ENCODE measurements at places on chromosomes 1 and 21. TPM values are rescaled to one million over a fixed set of nuclear protein-coding genes. Genes with fewer than 3 reads are reported as not detected.

The SAMD13 gene
- 0.65 TPM for total RNA-seq

The C1orf210 gene
- total RNA-seq = not detected

DNA sequence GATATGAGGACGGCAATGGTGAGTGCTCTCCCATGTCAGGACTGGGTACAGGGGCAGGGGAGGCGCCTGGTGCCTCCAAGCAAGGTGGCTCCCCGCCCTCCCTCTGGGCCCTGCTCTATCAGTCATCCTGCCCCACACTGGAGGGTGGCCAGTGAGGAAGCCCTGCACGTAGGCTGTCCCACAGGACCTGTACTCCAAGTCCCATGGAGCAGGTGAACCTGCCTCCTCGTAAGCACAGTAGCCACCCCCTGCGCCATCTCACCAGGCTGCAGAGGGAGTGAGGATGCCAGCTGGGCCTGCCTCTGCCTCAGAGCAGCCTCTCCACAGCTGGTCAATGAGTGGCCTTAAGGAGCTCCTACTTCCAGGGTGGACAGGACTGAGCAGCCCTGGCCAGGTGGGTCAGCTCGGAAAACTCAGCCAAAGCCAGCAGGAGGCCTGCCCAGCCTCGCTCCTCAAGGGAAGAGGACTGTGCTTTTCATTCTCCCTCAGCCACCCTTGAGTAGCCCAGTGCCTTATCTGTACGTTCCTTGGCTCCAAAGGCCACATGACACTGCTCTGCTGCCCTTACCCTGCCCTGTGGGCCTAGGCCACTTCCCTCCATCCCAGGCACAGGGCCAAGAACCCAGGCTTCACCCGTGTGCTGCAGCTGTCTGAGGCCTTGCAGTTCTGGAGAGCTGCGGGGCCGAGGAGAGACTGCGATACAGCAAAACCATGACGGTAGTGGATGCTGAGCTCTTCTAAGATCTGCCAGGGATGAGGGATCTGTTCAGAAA is 39.6 kb downstream of the SLC45A1 start:
- no peak overlapping the region for H3K4me3 ChIP-seq
- H3K4me1 ChIP-seq = no peaks in the 10 kb centered on the region
- no peak for DNase-seq
- H3K27ac ChIP-seq = no peak overlapping the region

- DNase-seq = no peak
- H3K27me3 ChIP-seq = peaks cover 8% of the 10 kb centered on the region
- H3K4me1 ChIP-seq = peaks cover 18% of the 10 kb centered on the region
These were observed 12.6 kb upstream of the CD34 start for GRCh38 chr1:207923561-207923960.

DNA sequence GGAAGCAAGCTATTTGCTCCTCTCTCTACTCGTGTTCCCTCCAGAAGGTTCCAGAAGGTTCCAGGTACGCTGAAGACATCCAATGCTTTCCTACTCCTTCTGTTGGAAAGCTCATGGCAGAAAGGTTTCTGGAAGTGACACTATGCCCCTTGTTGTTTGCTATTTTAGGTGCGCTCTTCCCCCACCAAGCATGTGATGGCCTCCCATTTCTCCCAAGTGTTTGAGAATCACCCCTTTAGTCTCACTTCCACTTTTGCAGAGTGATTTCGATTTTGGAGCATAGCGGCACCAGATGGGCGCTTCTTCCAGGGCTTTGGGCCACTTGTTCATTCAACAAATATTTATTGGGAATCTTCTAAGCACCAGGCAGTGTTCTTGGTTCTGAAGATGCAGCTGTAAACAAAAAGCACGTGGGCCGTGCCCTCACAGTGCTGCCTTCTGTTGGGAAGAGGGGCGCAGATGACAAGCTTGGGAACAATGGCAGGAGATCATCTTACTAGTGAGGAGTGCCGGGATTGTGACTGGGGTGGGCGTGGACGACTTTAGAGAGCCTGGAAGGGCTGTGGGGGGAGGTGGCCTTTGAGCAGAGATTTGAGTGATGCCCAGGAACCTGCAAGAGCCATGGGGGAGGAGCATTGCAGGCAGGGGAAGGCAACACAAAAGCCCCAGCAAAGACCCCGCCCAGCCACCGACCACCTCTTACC is 43.0 kb upstream of the TARDBP start:
- H3K27me3 ChIP-seq = peaks cover 50% of the 10 kb centered on the region
- H3K36me3 ChIP-seq = no peaks in the 10 kb centered on the region
- H3K4me1 ChIP-seq = no peaks in the 10 kb centered on the region
- H3K27ac ChIP-seq = no peak overlapping the region
- H3K4me3 ChIP-seq = no peak overlapping the region
- DNase-seq = no peak

Data from chondrocyte (in vitro differentiated cells).